Islet precursor cell (in vitro differentiated cells): ENCODE measurements at places on chromosomes 2 and 18.

DNA sequence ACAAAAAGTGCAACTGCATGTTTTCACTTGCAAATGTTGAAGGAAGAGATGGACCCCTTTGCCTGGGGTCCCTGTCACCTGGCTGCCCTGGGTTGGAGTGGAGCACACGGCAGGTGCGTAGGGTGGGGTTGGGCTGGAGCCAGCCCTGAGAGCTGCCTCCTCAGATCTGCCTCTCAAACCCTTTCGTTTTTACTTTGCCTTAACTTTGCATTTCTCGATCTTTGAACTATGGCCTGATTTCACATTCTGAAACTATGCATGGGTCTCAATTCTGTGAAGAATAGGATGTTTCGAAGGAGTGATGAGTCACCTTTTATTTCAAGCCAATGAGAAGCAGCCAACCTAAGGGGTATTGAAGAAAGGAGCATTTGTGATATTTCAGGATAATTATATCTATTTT is 132.8 kb downstream of the ACOXL start:
- DNase-seq: no peak

GRCh38 chr2:177733-178132 is 86.1 kb downstream of the SH3YL1 start:
- no peak for DNase-seq

- DNase-seq: no peak
These were observed 156.1 kb upstream of the VRK2 start for GRCh38 chr2:57890464-57890863.

- DNase-seq: no peak
These were observed 39.5 kb downstream of the SDC1 start for GRCh38 chr2:20185176-20186022.

DNA sequence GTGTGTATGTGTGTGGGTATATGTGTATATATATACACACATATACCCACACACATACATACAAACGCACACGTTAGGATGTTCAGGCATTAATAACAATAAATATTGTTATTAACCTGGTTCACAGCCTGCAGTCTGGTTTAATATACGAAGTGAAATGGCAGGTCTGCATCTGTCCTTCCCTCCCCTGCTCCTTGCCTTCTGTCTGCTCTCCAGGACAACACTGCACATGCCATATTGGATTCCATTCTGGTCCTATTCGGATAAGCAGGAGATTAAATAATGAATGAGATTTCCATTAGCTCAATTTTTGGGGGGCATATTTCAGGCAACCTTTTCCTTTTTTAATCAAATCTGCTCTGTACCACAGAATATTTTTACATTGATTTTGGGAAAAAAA is 158.0 kb downstream of the CELF4 start:
- no peak for DNase-seq

DNA sequence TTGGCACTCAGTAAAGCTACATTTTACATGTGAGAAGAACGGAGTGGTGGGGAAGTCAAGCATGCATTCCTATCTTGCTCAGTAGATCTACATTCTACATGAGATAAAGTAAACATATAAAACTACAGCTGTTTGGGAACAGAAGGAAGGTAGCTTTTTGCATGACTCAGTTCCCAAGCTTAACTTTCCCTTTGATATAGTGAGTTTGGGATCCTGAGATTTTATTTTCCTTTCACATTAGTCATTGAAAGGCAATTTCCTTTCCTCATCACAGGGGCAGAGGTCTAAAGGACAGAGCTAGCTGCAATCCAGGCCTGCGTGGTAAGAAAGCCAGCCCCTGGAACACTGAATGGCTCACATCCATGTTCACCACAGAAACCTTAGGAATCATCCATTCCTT is 257.2 kb downstream of the SRBD1 start:
- DNase-seq: no peak
